ENCODE measurements at places on chromosomes 2 and 18. TPM values are rescaled to one million over a fixed set of nuclear protein-coding genes. Genes with fewer than 3 reads are reported as not detected.

DNA sequence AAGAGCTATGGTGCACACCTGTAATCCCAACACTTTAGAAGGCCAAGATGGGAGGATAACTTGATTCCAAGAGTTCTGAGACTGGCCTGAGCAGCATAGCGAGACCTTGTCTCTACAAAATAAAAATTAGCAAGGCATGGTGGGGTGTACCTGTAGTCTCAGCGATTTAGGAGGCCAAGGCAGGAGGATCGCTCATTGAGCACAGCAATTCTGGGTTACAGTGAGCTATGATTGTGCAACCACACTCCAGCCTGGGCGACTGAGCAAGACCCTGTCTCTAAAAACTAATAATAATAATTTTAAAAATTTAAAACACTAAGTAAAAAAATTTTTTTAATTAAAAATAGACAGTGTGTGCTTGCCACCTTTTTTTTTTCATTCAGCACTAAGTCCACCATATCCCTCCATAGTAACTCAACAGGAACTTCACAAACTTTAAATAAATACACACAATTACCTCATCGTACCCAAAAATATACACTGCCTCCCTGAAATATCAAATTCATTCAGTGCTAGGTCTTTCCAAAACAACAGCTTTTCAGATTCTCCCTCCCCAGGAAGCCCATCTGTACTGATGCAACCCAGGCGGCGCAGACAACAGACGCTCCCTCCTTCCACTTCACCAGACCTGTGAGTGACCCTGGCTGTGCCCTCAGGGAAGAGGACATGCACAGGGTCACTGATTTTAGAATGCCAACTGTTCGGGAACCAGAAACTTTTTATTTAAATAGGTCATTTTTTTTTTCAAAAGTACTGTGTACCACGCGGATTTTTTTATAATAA, 29.6 kb downstream of the FAM168B start:
- DNase-seq = no peak

- no peak for DNase-seq
Observed at GRCh38 chr2:239391286-239392071, 9.3 kb downstream of the HDAC4 start.

The GPC1 gene
- 19.0 TPM for total RNA-seq

DNA sequence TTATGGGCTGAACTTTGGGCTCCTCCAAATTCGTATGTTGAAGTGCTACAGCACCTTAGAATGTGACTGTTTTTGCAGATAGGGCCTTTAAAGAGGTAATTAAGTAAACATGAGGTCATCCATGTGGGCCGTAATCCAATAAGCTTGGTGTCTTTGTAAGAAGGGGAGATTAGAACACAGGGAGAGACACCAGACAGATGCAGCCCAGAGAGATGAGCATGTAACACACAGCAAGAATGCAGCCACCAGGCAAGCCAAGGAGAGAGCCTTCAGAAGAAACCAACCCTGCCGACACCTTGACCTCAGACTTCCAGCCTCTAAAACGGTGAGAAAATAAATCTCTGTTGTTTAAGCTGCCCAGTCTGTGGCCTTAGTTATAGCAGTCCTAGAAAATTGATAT, 74.3 kb downstream of the HRH4 start:
- DNase-seq = no peak

- peak; percentile 25 for DNase-seq
Observed at GRCh38 chr2:133561045-133561852, 7.0 kb downstream of the NCKAP5 start.

- no peak for DNase-seq
Observed at GRCh38 chr2:187319441-187320108, 128.5 kb downstream of the CALCRL start.

The GPR17 gene
- total RNA-seq = 0.20 TPM

All from colonic mucosa (tissue), 4 donors.